ENCODE measurements at places on chromosomes 4 and X.
A peak's percentile ranks its signal among the peaks of the same experiment; 100 is the strongest.

- no peak for DNase-seq
Observed at GRCh38 chrX:118961866-118962560, 12.4 kb upstream of the LONRF3 start.

GRCh38 chrX:22057667-22058066 lies 25.5 kb downstream of the PHEX start:
- no peak for DNase-seq

DNA sequence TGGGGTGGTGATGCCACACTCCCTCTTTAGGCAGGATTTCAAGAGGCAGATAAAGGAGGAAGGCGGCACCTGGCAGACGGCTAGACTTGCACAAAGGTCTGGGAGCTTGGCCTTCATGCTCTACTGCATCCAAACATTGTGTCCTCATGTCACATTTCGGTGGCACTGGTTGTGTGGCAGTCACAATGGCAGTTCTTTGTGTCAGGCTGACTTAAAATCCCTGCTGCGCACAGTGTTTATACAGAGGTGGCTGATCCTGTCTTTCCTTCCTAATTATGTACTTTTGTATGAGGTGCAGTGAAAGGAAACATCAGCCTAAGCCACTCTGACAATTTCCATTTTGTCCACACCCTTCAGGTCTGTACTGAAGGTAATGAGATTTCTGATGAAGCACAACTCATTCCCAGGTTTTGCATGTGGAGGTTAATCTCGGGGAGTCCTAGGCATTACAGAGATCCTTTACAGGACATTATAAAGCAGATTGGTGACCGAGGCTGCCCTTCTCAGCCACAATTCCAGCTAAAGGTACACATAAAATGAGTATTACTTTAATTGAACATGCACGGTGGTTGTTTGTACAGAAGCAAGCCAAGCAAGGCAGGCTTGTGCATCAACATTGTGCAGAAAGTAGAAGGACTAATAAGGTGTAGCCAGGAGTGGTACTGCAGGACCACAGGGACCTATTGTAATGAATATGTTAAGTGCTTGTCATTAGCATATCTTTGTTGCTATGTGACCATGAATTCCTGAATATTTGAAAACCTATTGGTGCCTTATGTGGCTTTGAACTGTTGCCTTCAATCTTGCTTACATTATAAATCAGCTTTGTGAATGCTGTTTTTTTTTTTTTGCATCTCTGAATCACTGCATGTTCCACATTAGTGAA lies 147.6 kb downstream of the STK32B start:
- no peak for DNase-seq

DNA sequence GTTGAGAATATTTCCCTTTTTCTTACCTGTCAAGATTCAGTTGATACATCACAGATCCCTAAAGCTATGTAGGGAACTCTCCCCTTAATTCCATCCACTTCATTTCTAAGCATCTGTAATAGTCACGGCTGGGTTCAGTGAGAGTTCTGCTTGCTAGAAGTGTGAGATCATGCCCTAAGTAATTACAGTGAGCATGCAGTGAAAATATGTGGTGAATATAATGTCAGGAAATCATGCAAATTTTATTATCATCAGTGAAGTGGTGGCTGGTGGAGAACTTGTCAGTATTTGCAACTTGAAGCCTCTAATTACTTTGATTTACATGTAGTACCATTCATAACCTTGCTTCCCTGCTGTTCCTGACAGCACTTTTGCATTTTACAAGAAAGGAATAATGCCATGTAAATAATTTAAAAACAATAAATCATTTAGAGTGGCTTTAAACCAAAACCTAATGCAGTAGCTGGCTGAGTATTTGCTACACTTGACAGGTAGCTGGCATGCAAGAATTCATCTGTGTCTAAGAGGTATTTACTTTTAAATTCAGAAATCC lies 28.3 kb upstream of the CFAP299 start:
- no peak for DNase-seq

DNA sequence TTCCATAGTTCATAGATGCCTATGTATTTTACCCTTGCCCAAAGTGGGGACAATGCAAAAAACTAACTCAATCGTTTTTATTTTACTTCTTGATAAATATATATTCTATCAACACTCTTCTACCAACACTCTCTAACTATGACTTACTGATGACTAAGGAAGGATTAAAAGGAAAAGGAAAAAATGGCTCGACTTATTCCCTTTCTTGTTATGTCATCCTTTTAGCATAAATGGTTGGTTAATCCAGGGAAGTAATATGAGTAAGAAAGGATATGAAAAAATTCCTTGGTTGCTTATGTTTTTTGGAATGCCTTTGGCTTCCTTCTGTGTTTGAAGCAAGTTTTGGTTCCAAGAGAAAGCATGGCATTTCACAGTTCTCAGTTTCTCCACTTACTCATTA lies 1087.1 kb downstream of the C4orf33 start:
- DNase-seq, result no peak

- DNase-seq, result no peak
Observed at GRCh38 chrX:119617517-119618164, 11.4 kb upstream of the NKRF start.

DNA sequence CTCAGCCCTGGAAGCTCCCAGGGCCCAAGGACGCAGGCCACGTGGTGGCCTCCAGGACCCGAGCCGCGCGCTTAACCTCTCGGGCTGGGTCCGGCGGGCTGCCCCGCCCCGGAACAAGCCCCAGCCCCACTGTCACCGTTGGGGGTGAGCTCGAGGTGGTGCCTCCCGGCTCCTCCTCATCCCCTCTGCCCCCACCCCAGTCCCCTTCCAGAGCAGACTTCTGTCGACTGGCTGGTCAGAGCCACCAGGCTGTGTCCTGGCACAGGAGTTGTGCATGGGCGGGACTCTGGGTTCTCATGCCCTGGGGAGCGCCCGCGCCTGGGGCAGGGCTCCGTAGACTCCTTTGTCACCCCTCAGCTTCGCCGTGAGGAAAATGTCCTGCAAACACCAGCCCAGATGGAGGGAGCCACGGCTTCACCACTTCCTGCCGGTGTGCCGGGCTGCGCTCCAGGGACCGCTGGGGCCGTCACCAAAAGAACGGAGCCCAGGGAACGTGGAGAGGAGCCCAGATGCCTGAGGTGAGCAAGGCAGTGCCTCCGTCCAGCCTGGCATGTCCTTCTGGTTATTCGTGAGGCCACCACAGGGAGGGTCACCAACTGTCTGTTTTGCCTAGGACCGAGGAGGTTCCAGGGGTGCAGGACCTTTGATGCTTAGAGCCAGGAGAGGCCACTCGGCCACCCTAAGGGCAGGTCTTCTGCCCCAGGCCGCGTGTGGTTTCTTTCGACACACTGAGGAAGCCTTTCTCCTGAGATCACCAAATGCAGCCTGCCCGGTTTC lies 7.1 kb upstream of the RGS12 start:
- peak; percentile 72 for DNase-seq

DNA sequence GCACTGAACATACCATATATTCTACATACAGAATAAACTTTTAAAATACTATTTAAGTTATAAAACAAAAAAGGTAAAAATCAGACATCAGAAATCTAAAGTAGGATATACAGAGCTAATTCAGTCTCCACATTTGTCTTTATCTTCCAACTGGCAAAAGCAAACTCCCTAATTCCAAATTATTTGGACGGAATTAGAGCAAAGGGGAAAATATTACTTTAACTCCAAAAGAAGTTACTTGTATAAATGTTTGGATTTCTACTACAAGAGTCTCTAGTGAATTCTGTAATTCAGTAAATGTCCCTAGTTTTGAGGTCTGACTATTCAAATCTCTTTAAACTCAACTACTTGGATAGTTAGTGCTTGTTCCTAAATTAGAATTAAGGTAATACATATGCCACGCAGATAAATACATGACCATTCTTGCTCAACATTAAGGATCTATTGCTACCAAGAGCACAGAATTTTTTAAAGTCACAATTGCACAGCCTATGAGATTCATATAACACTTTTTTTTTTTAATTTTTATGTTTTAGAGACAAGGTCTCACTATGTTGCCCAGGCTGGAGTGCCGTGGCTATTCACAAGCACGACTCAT lies 7.3 kb downstream of the ZNF280C start:
- DNase-seq, result no peak

DNA sequence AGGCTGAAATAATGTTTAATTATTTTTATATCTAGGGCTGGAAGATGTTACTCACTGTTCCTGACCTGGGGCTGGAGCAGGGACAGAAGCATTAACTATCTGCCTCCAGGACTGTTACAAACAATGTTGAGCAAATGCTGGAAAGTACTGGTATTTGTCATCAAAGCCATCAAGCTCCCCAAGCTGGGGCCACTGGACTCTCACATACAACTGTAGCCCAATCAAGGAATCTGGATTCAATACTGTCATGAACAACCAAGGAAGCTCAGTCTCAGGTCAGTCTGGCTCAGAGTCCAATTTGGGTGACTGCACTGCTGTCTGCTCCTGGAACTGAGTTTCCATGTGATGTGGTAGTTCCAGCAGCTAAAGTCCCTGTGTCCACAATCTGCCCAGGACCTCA lies 50.4 kb downstream of the APOO start:
- DNase-seq, result no peak

GRCh38 chr4:154622598-154622997 lies 10.1 kb upstream of the FGG start:
- DNase-seq, result peak; percentile 67

- DNase-seq, result no peak
Observed at GRCh38 chr4:11250510-11250909, 178.2 kb downstream of the HS3ST1 start.

DNA sequence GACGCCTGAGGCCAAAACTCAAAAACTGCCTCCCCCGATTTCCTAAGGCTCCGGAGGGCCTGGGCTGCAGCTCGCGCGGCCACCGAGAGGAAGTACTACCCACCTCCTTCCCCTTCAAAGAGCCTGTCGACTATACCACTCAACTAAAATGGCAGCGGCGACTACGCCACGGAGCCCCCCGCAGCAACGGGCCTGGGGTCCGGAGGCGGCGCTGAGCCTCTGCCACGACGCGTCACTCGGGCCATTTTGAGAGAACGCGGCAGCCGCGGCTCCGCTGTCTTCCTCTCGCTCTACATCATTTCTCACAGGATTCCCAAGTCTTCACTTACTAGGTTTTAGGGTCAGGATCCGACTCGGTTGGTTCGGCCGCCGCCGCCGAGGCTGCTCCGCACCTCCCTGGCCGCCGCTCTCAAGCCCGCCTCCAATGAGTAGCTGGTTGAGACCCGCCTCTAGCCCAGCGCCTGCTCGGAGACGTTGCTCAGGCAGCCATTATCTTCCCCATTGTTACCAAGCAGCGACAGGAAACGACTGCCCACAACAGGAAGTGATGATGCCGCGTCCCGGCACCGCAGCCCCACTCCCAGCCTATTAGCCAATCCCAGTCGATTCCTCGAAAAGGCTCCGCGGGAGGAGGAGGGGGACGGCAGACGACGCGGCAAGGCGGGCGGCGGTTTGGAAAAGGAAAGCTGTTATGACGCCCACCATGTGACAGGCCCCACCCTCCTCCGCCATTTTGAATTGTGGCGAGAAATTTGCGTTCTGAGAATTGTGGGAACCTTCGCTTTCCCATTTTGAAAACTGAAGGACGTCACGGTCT lies at the start of gene RLIM:
TSS of gene RLIM (minus strand) at position 532 of the 817 bp plus-strand sequence. CDS start 18,647 bp downstream, outside the sequence.
- DNase-seq, result peak; percentile 94

GRCh38 chr4:154030746-154031145 lies 241.9 kb upstream of the SFRP2 start:
- DNase-seq, result no peak

DNA sequence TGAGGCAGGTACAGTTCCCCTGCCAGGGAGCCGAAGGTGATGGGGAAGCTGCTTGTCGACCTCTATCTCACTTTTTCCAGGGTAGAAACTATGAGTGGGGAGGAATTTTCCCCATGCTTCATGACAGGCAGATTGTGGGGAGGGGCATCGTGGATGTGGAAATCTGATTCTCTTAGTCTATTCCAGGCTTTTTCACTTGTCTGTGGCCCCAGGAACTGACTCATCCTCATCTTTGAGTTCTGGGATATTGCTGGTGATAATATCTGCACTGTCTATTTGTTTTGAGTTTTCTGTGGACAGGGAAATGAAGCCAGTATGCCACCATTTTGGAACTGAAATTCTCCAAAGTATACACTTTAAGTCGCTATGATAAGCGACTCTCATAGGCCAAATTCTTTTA lies 7.6 kb upstream of the TLR2 start:
- DNase-seq, result peak; percentile 55

DNA sequence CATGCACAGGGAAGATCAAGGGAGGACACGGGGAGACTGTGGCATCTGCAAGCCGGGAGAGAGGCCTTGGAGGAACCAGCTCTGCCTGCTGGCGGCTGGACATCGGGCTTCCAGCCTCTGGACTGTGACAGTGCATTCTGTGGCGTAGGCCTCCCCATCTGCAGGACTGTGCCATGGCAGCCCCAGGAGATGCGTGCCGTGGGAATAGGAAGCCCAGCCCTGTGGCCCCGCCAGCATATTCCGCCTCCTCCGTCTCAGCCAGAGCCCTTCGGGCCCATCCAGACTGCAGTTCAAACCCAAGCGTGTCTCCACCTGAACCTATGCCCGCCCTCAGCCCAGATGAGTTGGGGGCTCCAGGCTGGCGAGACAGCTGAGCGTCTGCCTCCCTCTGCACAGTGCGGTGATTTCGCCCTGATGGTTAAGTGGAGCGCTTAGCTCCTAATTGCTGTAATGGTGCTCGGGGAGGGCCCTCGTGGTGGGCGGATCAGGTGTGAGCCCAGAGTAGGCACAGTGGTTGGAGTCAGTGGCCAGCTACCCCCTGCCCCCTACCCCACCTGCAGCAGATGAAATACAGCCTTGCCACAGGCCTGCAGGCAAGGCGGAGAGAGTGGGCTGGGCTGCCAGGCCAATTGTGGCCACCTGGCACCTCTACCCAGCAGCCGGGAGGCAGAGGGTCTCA lies 133.9 kb downstream of the HMX1 start:
- no peak for DNase-seq

GRCh38 chrX:24858004-24858746 lies 157.6 kb downstream of the ARX start:
- DNase-seq, result peak; percentile 81

GRCh38 chrX:135477576-135477975 lies 42.9 kb upstream of the INTS6L start:
- peak; percentile 63 for DNase-seq

DNA sequence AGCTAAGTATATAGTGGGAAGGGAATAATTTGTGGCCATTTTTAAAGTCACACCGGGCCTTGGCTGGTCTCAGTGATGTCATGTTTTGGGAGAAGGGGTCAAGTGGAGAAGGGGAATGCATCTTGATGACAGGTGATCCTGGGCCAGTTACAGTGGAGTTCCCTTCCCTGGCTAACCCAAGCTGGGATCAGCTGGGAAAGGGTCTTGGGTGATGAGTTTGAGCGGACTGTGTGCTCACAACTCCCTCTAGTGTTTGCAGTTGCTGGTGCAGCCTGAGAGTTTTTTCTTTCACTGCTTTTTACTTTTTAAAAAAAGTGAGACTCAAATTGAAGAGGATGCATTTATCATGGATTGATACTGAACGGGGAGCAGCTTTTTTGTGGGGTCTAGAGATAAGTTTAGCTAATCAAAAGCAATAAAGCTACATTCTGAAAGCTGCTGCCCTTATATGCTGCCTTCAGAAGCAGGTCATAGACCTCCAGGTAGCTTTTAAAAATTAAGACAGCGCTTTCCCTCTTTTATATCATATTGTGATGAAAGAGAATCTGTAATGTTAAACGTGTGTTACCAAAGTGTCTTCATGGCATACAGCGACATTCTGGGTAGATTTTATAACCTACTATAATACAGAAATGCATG lies 164.7 kb downstream of the DCLK2 start:
- DNase-seq, result peak; percentile 63

GRCh38 chr4:90476586-90476985 lies 349.4 kb downstream of the CCSER1 start:
- no peak for DNase-seq

- peak; percentile 23 for DNase-seq
Observed at GRCh38 chrX:14777525-14777924, 95.3 kb downstream of the FANCB start.

GRCh38 chrX:48974033-48974432 lies 2.4 kb upstream of the KCND1 start:
- DNase-seq, result no peak

GRCh38 chr4:80195441-80196140 lies 1.7 kb upstream of the PRDM8 start:
- no peak for DNase-seq
